ENCODE measurements at places on chromosomes 6 and 20.

DNA sequence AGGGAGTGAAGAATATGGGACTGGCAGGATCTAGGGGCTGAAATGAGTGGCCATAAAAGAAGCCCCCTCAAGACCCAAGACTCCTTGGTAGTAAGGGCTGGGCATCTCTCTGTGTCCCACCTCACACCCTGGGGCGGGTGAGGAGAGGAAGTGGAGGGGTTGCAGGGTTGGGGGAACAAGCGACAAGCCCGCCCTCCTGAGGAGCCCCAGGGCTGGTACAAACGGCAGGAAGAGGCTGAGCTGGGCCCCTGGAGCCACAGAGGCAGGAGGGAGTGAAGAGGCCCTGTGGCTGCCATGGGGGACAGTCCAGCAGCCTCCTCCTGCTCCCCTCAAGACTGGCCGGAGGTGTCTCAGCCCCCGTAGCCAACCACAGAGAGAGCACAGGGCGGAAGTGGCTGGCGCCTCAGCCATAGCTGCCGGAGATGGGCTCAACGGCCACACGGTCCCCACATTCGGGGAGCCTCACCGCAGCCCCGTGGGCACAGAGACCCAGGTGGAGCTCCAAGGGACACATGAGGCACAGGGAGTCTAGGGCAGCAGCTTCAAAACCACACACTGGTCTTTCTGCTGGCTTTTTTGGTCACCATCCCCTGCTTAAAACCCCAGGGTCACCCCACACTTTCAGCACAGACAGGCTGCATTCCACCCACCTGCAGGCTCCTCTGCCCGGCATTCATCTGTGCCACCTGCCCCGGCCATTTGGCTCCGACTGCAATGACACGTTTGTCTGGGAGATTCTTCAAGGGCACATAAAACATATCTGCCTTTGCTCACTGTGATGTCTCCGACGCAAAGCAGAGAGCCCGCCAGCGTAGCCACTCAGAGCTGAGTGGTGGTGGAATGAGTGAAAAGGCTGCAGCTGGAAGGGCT, 524 bp downstream of the C20orf203 start:
- DNase-seq, result no peak

DNA sequence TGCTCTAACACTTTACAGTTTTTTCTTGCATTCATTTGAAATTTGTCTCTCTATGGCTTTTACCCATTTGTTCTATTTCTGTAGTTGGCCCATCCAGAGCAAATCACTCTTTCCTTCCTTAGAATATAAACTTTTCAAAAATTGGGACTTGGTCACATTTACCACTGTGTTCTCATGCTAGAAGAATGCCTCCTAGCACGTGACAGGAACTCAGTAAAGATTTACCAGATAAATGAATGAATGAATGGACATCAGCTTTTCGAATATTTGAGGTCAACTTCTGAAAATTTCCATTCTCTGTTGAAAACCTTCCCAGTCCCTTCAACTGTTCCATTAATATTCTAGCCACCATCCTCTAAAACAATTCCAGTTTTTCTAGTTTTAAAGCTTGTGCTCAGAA, 294.5 kb downstream of the CD83 start:
- DNase-seq, result peak; percentile 14

DNA sequence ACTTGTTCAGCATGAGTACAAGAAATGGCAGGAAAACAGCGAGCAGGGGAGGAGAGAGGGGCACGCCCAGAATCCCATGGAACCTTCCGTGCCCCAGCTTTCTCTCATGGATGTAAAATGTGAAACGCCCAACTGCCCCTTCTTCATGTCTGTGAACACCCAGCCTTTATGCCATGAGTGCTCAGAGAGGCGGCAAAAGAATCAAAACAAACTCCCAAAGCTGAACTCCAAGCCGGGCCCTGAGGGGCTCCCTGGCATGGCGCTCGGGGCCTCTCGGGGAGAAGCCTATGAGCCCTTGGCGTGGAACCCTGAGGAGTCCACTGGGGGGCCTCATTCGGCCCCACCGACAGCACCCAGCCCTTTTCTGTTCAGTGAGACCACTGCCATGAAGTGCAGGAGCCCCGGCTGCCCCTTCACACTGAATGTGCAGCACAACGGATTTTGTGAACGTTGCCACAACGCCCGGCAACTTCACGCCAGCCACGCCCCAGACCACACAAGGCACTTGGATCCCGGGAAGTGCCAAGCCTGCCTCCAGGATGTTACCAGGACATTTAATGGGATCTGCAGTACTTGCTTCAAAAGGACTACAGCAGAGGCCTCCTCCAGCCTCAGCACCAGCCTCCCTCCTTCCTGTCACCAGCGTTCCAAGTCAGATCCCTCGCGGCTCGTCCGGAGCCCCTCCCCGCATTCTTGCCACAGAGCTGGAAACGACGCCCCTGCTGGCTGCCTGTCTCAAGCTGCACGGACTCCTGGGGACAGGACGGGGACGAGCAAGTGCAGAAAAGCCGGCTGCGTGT, 11.6 kb downstream of the TNFAIP3 start:
- no peak for DNase-seq

- DNase-seq, result peak; percentile 49
Measured at GRCh38 chr20:45016089-45016671, 49.9 kb downstream of the STK4 start.

- DNase-seq, result no peak
Measured at GRCh38 chr20:1283522-1284510, 17.7 kb downstream of the SNPH start.

GRCh38 chr20:44501448-44501847, 20.4 kb downstream of the SERINC3 start:
- DNase-seq, result peak; percentile 94

DNA sequence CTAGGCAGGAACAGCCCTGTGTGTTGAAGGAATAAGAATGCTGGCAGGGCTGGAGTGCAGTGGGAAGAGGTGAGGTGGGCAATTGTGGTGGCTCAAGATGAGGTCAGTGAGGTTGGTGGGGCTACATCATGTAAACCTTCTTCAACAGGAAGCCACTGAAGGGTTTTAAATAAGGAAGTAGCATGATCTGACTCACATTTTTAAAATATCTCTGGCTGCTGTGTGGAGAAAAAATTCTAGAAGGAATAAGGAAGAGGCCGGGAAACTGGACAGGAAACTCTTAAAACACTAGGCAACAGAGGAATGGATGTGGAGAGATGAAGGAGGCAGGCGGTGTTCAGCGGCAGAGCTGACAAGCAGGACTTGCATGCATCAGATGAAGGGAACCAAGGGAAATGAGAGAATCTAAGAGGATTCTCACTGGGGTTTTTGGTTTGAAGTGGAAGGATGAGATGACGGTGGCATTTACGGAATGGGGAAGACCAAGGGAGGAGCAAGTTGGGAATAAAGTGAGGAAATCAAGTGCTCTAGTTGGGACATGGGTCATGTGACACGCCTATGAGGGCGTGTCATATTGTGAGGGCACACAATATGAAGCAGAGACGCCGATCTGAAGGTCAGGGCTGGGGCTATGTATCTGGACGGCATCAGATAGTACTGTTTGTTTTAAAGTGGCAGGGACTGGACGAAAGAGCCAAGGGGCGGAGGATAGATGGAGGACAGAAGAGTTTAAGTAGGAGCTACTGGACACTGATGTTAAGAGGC, 18.2 kb downstream of the TMEM242 start:
- peak; percentile 37 for DNase-seq

DNA sequence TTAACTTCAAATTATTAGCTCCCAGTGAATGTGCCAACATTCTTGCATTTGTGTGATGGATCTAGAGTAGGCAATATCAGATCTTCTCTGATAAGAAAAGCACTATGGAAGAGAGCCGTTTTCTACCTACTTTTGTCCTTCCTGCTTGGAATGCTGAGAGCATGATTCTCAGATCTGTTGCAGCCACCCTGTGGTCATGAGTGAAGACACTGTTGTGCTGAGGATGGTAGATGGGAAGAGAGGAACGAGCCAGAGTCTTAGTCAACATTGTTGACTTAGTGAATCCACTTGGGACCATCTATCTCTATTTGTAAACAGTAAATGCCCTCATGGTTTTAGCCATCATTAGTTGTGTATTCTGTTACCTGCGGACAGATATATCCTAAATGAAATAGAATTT, 202.6 kb downstream of the CD109 start:
- DNase-seq, result peak; percentile 6

GRCh38 chr6:52551483-52552277, 25.2 kb downstream of the TRAM2 start:
- DNase-seq, result peak; percentile 86

DNA sequence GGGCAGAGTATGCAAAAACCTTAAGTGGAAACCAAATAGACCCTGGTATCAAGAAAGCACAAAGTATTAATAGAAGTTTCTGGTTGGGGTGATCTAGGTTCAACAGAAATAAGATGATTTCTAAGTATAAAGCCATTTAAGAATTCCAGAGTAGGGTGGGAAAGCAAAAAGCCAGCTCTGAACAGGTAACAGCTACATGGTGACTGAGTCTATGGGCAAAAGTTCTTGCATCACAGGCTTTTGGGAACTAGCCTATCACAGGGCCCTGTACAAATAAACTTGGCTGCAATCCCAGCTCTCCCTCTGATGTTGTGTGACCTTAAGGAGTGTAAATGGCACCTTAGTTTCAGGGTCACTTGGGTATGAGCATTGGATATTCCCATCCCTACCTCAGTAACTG, 5.5 kb downstream of the TCF19 start:
- DNase-seq, result no peak

DNA sequence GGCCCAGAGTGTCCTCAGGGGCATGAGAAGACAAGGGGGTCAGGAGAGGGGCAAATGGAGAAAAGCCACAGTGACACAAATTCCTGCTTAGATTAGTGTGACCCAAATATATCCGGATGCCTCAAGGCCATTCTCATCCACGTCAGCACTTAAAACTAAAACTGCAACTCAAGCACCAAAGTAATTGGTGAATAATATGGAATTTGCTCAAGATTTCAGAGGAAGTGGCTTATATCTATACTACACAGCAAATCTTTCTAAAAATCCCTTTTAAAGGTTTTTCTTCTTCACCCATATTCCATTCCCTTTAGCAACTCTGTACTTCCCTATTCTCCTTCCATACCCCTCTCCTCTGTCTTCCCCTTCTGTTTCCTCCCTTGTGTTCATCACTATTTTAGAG, 15.2 kb downstream of the DEF6 start:
- DNase-seq, result no peak

DNA sequence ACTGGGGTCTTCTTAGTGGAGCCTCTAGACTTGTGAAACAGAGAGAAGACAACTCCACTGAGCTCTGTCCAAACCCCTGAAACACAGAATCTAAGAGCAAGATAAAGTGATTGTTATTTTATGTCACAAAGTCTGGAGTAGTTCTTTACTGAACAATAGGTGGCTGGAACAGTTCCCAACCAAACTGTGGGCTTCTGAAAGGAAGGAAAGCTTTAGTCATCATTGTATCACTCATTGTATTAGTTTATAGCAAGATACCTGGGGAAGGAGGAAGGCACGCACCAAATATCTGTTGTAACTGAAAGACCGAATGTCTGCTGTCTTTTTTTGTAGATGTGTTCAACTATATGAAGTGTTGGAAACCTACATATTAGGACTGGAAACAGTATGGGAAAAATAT, 284.9 kb upstream of the TBX18 start:
- DNase-seq, result no peak

- DNase-seq, result no peak
Measured at GRCh38 chr6:139676718-139677117, 302.3 kb upstream of the CITED2 start.

GRCh38 chr6:124961777-124962638, at the start of gene RNF217:
RNF217 (plus strand) TSS chr6:124962437; CDS start chr6:124962545, 108 bp downstream.
- DNase-seq, result peak; percentile 77

DNA sequence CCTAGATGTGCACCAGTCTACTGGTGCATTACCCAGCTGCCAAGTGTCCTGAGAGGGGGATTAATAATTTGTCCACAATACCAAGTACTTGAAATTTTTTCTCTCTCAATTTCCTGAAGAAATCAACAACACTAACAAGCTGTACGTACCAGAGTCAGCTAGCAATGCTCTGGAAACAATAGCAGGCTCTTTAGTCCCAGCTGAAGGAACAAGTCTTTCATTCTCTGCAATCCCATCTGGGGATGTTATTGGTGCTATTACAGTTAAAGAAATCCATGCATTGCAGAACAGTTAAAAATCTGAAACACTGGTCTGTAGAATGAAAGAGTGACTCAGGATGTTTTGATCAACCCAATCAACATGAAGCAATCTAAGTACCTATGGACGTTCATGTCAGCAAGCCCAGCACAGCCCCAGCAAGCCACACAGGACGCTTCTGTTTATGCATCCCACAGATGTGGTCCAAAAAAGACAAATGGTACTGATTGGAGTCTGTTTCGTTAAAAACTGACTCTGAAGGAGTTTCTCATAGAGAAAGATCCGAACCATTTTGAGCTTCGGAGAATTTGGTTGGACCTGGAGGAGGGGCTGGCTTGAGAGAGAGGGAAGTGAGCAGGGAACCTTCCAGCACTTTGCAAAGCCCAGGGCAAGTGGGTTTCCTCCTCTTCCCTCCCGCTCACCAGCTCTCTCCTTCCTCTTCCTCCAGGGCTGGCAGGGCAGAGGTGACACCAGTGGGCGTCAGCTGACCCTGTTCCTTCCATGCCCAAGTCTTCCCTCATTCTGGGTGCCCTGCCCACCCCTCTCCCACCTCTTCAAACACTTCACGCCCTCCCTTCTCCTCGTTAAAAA, 11.9 kb downstream of the PRR18 start:
- DNase-seq, result no peak

- no peak for DNase-seq
Measured at GRCh38 chr6:42659806-42660205, 62.6 kb downstream of the PRPH2 start.

Measured in GM23248 (cell line).